ENCODE measurements at places on chromosomes 4 and X.

DNA sequence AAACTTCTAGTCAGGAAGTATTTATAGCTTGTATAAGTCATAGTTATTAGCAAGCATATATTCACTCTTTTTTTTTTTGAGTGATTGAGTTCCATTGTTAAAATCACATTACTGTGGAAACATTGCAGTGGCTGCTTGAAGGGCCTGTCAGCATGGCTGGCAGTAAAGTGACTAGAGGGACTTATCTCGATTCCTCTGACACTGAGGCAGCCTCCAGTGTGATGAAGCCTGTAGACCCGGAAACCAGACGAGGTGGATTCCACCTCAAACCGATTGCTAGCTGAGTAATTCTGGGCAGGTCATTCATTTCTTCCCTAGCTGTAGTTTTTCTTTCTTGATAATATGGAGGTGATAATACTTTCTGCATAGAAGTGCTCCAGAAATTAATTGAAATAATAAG is 4.7 kb downstream of the FAM149A start:
- no peak for DNase-seq

DNA sequence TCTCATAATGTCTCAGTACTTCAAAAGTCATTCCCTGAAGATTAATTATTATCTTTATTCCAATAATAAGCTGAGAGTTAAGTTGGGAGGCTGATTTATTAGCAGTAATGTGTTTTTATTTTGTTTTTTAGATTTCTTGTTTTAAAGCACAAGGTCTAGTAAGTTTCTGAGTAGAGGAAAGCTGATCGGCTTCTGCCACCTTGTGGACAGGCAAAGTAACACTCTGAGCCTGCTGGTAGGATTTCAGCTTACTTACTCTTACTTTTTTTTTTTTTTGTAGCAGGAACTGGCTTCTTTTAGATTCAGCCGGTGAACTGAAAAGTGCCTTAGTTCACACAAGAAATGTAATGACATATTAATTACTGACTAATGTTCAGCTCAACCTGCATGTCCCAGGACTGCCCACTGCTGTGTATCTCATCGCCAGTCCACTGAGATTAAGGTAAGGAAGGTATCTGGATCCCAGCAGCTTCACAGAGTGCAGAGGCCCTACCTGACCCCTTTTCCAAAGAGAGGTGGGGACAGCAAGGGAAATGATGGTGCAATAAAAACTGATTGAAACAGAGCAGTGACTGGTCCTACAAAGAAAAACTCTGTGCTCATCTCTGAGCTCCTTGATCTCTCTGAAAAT is 126.5 kb downstream of the ADGRA3 start:
- DNase-seq: peak; percentile 73

GRCh38 chr4:79357365-79357764 is 31.5 kb upstream of the NAA11 start:
- no peak for DNase-seq

DNA sequence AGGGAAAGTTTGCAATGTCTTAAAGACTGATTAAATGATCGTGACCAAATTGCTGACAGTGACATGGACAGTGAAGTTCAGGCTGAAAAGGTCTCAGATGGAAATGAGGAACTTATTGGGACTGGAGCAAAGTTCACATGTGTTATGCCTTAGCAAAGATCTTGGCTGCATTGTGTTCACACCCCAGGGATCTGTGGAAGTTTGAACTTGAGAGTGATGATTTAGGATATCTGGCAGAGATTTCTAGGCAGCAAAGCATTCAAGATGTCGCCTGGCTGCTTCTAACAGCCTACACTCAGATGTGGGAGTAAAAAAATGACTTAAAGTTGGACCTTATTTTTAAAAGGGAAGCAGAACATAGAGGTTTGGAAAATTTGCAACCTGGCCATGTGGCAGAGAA is 21.4 kb downstream of the SCARB2 start:
- DNase-seq: peak; percentile 75

GRCh38 chrX:152635941-152636340 is 1.8 kb upstream of the GABRQ start:
- DNase-seq: peak; percentile 12

- DNase-seq: peak; percentile 50
Measured at GRCh38 chrX:27336466-27337091, 126.6 kb downstream of the PPP4R3C start.

DNA sequence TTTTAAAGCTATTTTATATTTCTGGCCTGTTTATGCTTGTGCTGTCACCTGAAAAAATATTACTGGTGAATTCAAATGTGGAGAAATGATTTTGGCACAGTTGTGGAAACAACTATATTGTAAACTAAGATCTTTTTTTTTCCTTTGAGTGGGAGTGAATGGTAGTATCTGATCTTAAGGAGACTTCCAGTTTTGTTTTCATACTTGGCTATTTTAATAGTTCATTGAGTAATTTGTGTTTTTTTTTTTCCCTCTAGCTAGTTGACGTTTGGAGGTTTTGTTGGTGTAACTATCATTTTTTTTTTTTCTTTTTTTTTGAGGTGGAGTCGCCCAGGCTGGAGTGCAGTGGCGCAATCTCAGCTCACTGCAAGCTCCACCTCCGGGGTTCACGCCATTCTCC is 10.5 kb downstream of the STAG2 start:
- DNase-seq: peak; percentile 71

DNA sequence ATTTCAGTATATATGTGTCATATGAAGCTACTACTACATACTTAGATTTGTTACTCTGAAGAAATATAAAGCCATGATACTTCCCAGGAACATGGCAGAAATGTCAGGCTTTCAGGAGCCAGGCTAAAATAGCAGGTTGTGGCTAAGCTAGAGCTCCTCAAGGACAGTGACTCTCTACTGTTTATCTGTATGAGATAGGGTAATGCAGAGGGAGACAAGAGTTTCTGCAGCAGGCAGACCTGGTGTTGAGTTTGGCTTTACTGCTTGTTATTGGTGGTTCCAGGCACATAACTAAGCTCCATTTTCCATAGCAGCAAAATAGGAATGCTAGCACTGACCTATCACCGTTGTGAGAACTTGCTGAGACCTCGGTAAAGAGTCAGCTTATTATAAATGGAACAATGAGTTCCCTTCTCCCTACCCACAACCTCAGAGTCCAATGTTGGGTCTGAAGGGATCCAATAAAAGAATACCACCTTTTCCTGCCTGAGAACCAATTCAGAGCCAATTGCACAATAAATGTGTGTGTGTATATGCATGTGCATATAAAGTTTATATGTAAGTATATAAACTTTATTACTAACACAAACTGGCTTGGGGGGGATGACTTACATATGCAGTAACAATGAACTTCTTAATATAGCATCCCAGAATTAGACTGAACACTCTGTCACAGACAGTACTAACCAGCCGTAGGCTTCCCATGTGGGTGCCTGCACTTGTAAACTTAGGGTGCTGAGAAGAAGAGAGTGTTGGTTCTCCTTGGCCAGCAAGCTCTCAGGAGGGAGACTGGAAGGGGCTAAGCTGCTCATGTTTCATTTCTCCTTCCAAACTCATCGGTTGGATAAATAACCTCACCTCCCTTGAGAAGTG is 51.9 kb upstream of the PAQR3 start:
- no peak for DNase-seq

- DNase-seq: no peak
Measured at GRCh38 chr4:54726907-54727306, 69.2 kb downstream of the KIT start.

DNA sequence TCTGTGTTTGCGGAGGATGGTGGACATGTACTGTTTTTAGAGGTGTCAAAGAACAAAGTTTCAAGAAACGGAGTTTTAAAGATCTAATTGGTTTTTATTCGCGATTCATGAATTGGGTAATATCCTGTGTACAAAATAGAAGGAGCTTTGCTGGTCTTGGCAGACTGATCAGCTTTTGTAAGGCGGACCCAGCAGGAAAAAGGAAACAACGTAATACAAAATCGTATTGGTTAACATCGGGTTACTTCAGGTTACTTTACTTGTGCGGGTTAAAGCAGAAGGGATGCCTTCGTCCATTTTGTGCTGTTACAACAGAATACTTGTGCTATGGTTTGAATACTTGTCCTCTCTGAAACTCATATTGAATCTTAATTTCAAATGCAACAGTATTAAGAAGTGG is 11.4 kb upstream of the NYX start:
- DNase-seq: peak; percentile 83

DNA sequence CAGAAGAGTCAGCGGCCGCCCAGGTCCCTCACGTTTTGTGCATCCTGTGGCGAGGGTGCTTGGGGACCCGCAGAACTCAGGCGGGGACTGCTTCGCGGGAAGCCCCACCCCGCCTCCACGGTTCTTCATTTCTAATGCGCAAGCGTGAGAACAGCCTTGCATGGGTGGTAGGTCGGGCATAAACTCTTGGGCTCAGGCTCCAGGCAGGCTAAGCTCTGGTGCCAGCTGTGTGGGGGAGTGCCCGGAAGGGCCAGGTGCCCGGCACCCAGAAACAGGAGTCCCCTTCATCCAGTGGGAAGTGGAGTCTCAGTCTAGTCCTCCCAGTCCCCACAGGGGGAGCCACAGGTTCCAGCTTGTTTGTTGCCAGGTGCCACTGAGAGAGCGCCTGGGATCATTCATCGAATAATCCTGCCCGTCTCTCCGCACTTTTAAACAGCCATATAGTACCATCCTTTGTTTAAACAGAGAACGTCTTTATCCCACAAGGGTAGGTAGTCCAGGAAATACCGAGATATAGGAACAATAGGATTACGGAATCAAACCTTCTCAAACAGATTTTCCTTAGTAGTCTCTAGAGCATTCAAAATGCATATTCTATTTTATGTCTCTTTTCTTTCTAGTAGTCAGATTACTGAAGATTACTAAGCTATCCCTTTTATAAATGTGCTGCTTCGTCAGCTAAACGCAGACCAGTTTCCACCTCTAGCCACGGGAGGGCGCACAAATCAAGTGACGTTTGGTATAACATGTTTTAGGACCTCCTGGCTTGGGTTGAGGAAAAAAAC is 12.7 kb upstream of the RBBP7 start:
- peak; percentile 69 for DNase-seq

GRCh38 chrX:67523002-67523681 is 20.7 kb upstream of the AR start:
- DNase-seq: no peak

DNA sequence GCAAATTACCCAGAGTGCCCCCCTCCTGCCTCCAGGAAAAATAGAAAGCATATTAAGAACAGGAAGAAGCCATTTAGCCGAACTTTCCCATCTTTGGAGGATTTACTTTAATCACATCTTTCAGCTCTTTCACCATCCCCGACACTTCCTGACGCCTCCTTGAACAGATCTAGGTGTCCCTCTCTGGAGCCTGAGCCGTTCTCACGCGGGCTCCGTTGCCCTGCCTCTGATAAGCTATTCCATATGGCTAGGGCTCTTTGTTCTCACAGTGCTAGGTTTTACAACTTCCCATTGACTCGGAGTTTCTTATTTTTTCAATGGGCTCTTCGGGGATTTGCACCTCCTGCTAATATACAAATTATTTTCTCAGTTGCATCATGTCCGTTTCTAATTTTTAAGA is 82.1 kb upstream of the GPC4 start:
- no peak for DNase-seq

- DNase-seq: no peak
Measured at GRCh38 chrX:133655275-133656265, 240.3 kb upstream of the GPC4 start.

- DNase-seq: no peak
Measured at GRCh38 chrX:25130619-25131018, 114.9 kb upstream of the ARX start.

GRCh38 chrX:42129022-42129940 is 205.9 kb upstream of the CASK start:
- DNase-seq: no peak

DNA sequence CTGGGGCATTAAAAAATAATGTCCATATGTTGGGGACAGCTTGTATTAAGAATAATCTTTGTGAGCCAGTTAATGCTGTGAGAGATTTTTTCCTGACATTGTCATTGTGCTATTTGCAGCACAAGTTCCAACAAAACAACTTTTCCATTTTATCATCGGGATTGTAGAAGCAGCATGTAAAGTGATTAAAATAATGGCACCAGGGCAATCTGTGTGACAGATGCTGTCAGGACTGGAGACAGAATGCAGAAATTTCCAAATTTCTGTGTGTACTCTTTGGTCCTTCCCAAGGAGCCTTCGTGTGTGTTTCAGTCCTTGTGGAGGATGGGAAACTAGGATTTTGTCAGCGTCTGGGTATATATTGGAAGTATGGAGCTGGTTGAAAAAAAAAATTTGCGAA is 101.5 kb upstream of the LIMCH1 start:
- DNase-seq: no peak

All from suppressor macrophage (primary cell).